CD8-positive, alpha-beta T cell (primary cell): ENCODE measurements at places on chromosomes 3 and 15. TPM values are rescaled to one million over a fixed set of nuclear protein-coding genes. Genes with fewer than 3 reads are reported as not detected.

- DNase-seq, result no peak
Measured at GRCh38 chr3:133643611-133644010, 18.1 kb downstream of the TOPBP1 start.

- DNase-seq, result no peak
Measured at GRCh38 chr3:70822669-70823068, 510.2 kb upstream of the MDFIC2 start.

DNA sequence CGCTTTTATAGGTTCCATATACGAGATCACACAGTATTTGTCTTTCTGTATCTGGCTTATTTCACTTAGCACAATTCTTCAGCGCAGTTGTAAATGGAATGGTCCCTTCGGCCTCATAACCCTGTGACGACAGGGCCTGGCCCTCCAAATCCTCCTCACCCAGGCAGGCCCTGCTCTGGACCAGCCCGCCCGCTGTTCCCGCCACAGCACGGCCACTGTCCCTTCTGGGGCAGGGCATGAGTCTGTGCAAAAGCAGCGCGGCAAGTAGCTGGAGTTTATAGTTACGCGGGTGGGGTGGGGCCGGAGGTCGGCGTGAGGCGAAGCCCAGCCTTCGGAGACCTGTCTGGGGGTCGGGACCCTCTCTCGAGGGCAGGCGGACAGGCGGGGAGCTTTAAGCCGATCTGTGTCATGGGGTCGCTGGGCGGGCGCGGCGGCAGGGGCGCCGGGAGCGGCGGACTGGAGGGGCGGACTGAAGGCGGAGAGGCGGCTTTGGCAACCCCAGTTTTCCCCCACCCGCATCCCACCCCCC is 543 bp downstream of the ARPIN start:
- DNase-seq, result no peak

- DNase-seq, result no peak
Measured at GRCh38 chr3:151285940-151286339, 7.6 kb upstream of the P2RY14 start.

GRCh38 chr3:34247401-34247800 is 449.0 kb downstream of the PDCD6IP start:
- no peak for DNase-seq

GRCh38 chr3:16739541-16740105 is 134.4 kb upstream of the DAZL start:
- no peak for DNase-seq

GRCh38 chr15:40925495-40925862 is 3.7 kb upstream of the DLL4 start:
- DNase-seq, result no peak

- no peak for DNase-seq
Measured at GRCh38 chr3:54134155-54134554, 11.8 kb downstream of the CACNA2D3 start.

GRCh38 chr3:157100096-157100477 is 59.9 kb downstream of the CCNL1 start:
- no peak for DNase-seq

GRCh38 chr3:145983101-145983500 is 177.9 kb downstream of the PLOD2 start:
- DNase-seq, result no peak

- DNase-seq, result no peak
Measured at GRCh38 chr3:13209634-13209997, 136.4 kb upstream of the IQSEC1 start.

GRCh38 chr15:87967951-87968350 is 288.6 kb downstream of the NTRK3 start:
- DNase-seq, result no peak

DNA sequence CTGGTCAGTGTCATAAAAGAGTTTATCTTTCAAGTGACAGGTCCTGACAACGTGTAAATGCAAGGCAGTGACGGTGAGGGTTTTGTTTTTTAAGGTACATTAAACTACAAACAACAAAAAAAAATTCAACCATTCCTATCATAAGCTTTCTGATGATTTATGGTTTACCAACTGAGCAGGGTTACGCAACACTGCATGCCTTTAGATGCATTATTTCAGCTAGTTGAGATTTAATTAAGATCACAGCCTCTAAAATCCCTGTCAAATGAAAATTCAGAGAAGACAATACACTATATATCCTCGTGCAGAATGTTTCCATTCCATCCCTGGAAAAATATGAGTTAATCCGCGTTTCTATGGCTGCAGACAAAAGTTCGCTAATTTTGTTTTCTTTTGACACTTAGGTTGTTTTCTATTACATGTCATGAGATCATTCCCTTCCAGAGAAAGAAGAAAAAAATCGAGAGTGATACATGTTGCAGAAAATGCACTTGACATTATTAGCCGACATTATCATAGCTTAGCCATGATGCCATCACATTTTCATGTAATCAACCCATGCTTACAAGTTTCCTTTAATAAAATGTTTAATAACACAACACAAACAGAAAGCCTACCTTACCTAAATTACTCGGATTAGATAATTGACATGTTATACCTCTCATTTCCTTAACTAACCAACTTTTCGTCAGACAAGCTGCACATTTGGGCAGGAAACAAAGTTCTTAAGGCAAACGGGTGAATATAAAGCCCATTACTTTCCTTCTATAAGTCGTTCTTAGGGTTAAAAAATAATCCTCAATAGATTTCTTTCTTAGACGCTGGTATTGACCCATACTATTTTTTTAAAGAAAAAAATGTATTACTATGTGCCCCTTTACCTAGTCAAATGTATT is 521.2 kb downstream of the FOXP1 start:
- DNase-seq, result peak; percentile 40

DNA sequence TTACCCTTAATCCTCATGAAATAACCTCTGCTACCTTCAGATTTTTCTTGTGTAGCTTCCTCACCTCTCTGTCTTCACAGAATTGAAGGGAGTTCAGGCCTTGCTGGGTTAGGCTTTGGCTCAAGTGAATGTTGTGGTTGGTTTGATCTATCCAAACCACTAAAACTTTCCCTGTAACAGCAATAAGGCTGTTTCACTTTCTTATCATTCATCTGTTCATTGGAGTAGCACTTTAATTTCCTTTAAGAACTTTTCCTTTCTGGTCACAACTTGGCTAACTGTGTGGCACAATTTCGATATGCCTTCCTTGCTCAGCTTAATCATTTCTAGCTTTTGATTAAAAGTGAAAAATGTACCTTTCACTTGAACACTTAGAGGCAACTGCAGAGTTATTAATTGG is 129.8 kb downstream of the NR1I2 start:
- no peak for DNase-seq

GRCh38 chr3:128554465-128555097 is 61.6 kb upstream of the GATA2 start:
- DNase-seq, result no peak

DNA sequence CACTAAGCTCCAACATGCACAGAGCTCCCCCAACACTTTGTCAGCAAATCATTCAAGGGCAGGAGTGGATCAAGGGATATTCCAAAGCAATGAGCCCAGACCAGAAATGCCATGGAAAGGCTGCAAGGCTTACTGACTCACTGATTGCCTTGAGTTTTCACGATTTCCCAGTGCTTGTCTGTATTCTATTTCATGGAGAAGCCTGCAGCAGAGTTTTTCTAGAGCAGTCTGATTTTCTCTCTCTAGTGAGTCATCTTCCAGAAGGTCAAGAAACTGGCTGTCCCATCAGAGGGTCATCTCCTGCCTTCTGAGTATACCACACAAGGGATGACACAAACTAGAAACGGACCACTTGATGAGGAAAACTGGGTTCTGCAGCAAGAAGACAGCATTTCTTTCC is 16.5 kb downstream of the LMCD1 start:
- no peak for DNase-seq

- no peak for DNase-seq
Measured at GRCh38 chr15:81968691-81969090, 77.1 kb downstream of the MEX3B start.

GRCh38 chr15:71219645-71220044 is 104.4 kb downstream of the THSD4 start:
- DNase-seq, result no peak

The TNFAIP8L3 gene
- total RNA-seq, result not detected

The CCR4 gene
- 7.5 TPM for total RNA-seq

The RNU5B-1 gene
- total RNA-seq, result 17.0 TPM

The ROBO2 gene
- total RNA-seq, result not detected

The ADAMTS9 gene
- total RNA-seq, result not detected

The SPATA12 gene
- not detected for total RNA-seq

The POTEB gene
- total RNA-seq, result not detected

The GRIP2 gene
- not detected for total RNA-seq

The ACAD9 gene
- total RNA-seq, result 43.1 TPM
